ENCODE measurements at places on chromosomes 12 and 14.

DNA sequence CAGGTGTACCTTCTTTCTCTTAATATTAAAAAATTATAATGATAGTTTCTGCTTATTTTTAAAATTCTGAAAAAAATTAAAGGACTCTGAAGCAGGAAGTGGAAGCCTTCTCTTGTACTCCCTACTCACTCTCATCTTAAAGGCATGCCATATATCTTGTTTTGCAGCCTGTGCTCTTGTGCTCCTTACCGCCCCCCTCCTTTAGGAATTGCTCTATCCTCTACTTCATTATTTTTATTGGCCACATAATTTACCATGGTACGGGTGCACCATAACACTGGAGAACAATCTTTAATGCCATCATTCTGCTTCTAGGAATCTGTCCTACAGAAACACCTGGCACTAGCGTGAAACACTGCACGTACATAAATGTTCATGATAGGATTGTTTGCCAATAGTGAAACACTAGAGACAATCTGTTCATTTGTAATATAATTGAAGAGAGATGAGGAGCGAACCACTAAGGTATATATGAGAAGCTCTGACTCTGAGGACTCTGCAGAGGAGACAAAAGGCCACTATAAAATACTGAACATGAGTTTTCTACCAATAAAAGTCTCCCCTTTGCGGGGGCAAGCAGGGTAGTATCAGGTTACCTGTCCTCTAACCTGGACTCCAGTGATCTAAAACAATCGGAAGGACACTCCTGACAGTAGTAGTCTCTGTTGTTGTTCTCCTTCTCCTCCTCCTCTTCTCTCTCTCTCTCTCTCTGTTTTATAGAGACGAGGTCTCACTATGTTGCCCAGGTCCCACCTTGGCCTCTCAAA is 6.3 kb upstream of the NYNRIN start:
- DNase-seq = peak; percentile 45

DNA sequence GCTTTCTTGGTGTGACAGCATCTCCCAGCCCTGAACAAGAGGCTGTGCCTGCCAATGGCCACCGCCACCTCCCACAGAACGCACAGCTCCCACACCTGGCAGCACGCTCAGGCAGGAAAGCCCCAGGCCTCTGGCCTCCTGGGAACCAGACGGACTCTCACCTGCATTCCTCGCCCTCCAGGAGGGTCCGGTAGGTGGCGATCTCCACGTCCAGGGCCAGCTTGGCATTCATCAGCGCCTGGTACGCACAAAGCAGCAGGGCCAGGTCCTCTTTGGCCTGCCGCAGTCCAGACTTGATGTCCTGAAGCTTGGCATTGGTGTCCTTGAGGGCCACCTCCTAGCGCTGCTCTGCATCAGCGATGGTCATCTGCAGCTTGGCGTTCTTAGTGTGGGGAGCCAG is 12.1 kb upstream of the KRT77 start:
- DNase-seq = no peak

DNA sequence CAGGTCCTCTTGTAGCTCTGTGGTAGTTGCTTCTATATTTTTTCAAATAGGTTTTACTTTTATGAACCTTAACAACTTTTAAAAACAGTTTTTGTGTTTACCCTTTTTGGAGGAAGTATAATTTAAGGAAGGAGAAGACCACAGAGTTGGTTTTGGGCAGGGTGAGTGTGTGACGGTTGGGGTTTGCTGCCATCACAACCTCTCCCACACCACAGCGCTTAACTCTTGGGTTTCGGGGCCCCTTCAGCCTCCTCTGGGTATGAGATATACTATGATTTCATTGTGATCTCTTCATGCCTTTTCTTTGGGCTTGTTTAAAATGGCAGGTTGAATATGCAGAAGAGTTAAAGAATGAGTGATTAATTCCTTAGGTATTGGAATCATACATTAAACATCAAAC is 228.7 kb upstream of the CRY1 start:
- no peak for DNase-seq

GRCh38 chr14:101939646-101940170 is 24.7 kb upstream of the DYNC1H1 start:
- no peak for DNase-seq

DNA sequence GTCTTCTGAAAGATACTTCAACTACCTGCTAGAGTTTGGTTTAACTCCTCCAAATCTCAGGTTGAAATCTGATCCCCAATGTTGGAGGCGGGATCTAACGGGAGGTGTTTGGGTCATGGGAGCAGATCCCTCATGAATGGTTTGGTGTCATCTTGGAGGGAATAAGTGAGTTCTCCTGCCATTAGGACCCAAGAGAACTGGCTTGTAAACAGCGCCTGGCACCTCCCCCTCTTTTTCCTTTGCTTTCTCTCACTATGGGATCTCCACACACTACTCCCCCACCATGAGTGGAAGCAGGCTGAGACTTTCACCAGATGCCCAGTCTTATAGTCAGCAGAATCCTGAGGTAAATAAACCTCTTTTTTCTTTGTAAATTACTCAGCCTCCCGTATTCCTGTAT is 2.5 kb downstream of the CNIH1 start:
- no peak for DNase-seq

DNA sequence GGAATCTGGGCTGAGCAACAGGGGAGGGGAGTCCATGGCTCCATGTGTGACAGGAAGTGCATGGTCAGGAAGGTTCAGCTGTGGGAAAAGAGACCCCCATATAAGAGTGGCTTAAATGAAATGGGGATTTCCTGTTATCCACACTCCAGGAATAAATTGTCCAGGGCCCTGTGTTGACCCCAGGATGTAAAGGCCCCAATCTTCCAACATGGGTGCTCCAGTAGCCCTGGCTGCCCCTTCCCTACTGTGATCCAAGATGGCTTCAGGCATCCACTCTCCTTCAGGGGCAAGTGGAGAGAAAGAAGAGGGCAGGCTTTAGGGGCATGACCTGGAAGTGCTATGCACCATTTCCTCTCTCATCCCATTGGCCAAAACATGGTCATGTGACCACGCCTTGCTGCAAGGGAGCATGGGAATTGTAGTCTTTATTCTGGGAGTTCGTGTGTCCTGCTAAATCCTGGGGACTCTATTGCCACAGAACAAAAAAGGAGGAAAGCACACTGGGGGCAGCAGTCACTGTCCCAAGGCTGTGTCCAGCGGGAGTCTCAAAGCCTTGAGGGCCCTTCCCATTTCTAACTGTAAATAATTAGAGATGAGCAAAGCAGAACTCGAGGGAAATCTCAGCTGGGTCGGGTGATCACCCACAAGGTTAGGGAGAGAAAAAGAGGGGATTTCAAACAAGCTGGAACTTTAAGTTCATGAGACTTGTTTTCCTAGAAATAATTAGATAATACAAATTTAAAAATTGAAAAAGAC is 289.2 kb downstream of the ADGRD1 start:
- no peak for DNase-seq

- no peak for DNase-seq
Measured at GRCh38 chr14:67492538-67492937, 4.0 kb upstream of the TMEM229B start.

DNA sequence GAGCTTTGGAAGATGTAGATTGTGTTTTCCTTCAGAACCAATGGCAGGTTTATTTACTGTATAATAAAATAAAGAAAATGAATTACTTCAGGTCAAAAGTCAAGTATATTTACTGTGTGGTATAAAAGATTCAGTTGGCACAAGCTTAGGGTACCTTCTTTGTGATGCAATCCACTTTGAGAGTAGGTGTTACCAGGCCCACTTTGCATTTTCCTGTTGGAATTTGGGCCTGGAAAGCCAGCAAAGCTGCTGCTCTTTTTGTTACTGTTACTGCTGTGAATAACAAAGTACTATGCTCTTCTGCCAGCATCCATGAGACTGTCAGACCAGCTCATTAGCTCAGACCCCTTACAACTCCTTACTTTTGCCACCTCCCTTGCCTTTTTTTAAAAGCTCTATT is 649.0 kb upstream of the SEL1L start:
- no peak for DNase-seq

DNA sequence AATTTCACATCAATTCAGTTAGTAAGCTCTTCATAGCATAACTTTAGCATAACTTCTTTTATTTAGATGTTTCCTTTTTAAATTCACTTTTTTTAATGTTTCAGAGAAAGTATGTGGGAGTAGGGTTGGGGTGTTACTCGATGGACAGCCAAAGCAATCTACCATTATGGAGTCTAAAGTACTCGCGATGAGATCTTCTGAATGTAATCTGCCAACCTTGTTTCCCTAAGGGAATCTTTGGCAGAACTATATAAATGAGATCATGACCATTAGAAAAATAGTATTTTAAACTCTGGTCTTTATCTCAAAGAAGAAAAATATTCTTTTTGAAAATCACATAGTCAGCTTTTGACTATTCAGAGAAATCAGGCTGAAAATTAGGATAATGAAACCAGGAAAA is 103.9 kb downstream of the BBS10 start:
- DNase-seq = no peak

- no peak for DNase-seq
Measured at GRCh38 chr12:103858335-103858734, 17.3 kb upstream of the NT5DC3 start.

DNA sequence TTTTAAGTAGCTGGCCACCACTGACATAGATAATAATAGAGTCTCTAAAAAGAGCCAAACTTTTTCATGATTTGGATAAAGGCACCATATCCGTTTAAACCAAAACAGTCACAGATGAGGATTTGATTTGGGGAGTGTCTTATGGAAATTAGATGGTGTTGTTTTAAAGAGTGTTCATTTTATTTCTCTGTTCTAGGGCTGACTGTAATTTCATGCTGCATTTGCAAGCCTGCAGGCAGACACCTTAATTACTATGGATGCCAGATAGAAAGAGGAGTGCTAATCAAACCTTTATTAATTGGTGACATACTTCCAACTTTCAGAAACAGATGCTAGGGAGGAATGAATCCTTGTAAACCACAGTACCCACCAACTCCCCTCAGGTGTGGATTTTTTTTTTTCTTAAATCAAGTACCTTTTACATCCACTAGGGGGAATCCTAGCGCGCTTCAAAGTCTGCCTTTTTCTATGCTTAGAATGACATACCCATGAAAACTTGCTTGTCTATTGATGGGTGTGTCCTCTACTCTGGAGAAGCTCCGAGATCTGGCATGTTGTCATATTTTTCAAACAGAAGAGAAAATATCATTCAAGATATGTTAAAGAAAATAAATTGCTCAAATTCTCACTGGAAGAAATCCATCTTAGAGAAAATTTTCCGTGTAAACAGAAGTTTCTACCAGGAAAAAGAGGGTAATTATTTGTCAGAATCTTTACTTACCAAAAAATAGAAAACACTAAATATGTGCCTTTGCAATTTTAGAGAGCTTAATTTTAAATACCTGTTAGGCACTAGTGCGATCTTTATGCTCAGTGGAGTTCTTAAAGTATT is 14.2 kb upstream of the PLXNC1 start:
- peak; percentile 82 for DNase-seq

GRCh38 chr12:128388461-128389000 is 121.6 kb downstream of the TMEM132C start:
- no peak for DNase-seq

GRCh38 chr14:92513966-92514843 is 624 bp downstream of the RIN3 start:
- no peak for DNase-seq

GRCh38 chr14:93804654-93805053 is 16.4 kb upstream of the PRIMA1 start:
- DNase-seq = no peak

GRCh38 chr12:26629864-26630263 is 203.1 kb downstream of the ITPR2 start:
- DNase-seq = no peak
